Kasumi-1 (cell line): ENCODE measurements at places on chromosomes 6 and 20.

GRCh38 chr20:8335495-8336195, 203.6 kb downstream of the PLCB1 start:
- no peak for DNase-seq

DNA sequence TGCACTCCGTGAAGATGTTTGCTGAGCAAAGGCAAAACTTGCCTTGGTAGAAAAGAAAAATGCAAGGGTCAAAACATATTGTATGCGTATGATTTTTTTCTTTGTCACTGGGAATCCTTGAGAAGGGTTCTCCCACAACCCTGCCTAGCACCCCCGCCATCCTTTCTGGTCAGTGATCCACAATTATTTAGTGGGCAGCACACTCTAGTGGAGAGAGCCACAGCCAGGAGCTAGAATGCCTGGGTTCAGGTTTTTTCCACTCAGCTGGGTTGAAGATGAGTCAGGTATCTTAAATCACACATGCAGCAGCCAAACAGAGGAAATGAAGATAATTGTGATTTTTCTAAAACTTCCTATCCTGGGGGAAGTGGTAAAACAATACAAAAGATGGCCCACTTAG, 243.1 kb downstream of the PKHD1 start:
- no peak for DNase-seq

DNA sequence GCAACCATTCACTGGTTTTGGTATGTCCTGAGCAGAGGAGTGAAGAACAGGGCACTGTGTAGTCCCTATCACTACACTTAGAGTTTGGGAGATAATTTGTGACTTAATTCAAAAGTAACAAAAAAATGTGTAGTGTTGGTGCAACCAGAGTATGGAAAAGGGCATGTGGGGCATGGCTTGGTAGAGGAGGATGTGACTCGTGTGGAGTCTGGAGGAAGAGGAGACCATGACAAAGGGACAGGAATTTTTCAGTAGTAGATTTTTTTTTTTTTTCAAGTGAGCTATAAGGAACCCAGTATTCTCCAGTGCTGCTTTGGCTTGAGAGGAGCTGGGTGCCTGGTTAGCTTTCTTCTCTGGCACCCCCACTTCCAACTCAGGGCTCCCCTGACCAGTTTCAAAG, 5.1 kb downstream of the MTRES1 start:
- no peak for DNase-seq

GRCh38 chr6:24778121-24778520, 3.4 kb downstream of the GMNN start:
- DNase-seq: no peak

GRCh38 chr20:13953227-13953626, 37.2 kb downstream of the SEL1L2 start:
- DNase-seq: no peak

DNA sequence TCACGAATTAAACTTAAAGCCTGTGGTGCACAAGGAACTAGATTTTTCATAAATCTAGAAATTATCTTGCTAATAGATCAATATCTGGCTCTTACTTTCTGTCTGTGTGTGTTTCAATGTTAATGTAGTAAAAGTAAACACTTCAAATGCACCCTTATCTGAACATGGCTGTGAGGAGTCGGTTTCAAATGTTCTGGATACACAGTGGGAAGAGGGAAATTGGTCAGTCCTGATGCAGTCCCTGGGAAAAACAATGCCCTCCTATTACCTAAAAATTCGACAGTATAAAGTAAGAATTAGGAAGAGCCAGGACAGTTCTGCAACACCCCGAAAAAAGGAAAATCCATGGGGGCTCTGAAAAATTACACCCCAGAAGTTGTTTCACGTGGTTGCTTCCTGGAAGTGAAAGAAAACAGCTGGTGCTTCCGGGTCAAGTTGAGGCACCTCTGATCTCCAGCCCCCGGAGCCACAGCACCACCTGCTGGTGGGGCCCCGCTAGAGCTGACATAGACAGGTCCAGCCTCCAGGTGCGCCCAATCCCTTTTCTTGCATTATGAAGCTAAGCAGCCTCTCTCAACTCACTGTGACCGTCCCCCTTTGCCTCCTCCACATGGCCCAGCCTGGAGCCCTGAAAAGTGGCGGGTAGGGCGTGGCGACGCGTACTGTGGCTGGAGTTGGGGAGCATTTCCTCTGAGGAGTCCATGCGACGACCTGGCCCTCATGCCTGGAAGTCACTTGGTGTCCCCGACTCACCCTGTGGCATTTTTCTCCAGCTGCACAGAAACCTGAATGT, 8.3 kb downstream of the SEMG2 start:
- peak; percentile 11 for DNase-seq

DNA sequence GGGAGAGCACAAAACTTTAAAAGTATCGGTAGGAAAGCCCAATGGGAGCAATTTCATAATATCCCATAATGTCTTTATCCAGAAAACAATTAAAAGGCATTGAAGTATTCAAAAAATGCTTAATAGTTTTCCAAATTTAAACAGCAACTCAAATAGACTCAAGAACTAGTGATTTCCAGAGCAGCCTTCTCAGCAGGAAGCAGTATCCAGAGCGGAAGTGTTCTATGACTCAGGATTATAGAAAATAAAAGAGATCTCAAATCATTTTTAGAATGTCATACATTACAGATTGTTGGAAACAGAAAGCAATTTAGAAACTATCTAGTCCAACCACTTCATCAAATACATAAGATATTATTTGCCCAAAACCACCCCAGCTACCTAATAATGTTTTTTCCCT, 79.3 kb downstream of the COL12A1 start:
- DNase-seq: no peak

DNA sequence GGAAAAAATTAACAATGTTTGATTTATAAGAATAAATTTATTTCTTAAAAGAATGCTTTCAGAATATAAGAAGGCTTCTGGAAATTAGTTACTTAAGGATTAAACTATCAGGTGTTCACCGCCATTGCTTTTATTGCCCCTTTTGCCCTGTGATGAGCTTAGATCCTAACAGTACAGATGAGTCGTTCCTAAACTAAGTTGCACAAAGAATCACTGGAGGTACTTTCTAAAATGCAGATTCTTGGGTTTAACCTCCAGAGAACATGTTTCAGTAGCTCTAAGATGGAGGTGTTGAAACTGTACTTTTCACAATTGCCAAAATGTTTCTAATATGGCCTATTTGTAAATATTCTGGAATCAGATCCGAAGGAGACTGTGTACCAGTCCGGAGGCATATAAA, 211.9 kb downstream of the GMDS start:
- no peak for DNase-seq

DNA sequence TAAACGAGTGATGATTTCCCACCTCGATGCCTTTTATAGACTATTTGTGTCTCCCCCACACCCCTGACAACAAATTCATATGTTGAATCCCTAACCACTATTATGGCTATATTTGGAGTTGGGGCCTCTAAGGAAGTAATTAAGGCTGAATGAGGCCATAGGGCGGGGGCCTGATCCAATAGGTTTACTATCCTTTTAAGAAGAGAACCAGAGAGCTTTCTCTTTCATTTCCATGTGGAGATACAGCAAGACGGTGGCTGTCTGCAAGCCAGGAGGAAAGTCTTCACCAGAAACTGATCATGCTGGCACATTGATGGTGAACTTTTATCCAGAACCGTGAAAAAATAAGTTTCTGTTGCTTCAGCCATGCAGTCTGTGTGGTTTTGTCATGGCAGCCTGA, 38.9 kb upstream of the CLIC5 start:
- no peak for DNase-seq

GRCh38 chr6:102488729-102489128, 1095.2 kb downstream of the GRIK2 start:
- DNase-seq: peak; percentile 4

- peak; percentile 88 for DNase-seq
These were observed 28.1 kb downstream of the TOX2 start for GRCh38 chr20:43942667-43943285.

- peak; percentile 10 for DNase-seq
These were observed 5.6 kb upstream of the VNN2 start for GRCh38 chr6:132763269-132763668.

DNA sequence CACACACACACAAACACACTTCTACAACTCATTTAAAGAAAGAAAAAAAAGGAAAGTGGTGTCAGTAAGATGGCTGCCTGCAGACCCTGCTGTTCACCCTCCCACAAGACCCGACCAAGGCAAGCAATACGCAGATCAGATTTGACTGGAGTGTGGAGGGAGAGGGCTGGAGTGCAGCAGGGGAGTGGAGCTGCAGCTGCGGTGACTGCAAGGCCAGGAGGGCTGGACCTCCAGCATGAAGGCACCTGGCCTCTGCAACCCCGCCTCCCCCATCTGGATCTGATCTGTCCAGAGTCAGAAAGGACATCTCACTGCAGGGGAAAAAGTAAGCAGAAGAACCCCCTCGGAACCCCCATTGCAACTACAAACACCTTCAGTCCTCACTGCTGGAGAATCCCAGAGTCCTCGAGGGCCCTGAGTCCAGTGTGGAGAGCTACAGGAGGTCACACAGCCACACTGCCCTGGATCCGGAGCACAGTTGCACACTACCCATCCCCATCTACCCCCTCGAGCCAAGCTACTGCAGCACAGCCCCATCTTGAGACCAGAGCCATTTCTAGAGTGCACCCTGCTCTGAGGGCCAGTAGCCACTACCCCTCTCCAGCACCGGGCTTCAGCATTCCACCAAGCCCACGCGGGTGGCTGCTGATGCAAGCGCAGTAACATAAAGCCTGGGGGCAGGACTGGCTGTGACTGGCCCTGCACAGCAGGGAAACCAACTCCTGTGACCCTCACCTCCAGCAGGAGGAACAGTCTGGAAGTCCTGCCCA, 41.9 kb upstream of the SRSF6 start:
- DNase-seq: no peak

DNA sequence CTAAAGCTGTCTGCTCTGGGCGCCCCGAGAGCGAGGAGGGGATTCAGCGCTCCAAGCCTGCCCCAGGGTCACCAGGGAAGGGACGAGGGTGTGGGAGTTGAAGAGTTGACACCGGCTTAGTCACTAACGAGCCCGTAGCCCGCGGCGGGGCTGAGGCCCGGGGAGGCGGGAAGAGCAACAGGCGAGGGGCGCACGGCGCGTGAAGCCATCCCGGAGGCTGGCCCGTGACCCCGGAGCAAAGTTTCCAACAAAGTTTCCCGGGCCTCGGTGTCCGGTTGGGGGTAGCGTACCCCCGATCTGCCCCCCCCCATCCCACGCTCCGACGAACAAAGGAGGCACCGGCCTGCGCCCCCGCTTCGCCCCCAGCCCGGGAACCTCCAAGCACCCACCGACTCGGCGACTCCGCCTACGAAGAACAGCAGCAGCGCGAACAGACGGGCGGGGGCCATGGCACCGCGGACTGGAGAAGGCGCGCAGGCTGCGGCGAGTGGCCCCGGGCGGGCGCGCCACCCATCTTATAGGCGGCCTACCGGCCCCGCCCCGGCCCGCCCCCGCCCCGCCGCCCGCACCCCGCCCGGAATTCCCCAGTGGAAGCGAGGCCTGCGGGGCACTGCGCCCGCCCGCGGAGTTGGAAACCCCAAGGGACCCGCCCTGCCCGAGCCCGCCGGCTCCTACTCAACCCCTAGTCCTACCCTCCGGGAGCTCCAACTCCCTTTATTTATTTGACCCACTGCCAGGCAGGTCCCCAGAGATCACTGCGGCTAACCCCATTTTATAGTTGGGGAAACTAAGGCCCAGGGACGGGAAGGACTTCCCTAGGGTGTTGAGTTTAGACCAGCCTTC, at the start of gene SDC4:
SDC4 (minus strand) TSS at position 489 of the 843 bp plus-strand sequence; CDS start at position 449, 40 bp downstream.
- DNase-seq: no peak

- no peak for DNase-seq
These were observed 6.0 kb upstream of the VNN1 start for GRCh38 chr6:132719736-132720448.

DNA sequence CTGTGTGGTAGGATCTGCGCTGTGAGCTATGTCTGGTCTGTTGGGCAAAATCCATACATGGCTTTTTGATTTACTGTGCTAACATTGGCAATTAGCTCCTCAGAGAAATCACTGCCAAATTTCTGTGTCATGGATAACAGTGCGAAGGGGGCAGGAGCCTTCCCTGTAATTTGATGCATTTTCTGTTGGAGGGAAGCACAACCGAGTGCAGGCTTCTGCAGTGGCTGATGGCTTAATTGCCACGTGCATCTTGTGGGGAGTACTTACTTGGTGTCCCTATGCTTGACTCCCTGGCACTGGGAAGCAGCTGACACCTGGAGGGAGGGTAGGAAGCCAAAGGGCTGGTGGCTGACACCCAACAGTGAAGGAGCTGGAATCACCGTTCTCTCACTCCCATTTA, 99.3 kb upstream of the PROKR2 start:
- no peak for DNase-seq

GRCh38 chr6:25004357-25004756, 68.6 kb upstream of the RIPOR2 start:
- no peak for DNase-seq

DNA sequence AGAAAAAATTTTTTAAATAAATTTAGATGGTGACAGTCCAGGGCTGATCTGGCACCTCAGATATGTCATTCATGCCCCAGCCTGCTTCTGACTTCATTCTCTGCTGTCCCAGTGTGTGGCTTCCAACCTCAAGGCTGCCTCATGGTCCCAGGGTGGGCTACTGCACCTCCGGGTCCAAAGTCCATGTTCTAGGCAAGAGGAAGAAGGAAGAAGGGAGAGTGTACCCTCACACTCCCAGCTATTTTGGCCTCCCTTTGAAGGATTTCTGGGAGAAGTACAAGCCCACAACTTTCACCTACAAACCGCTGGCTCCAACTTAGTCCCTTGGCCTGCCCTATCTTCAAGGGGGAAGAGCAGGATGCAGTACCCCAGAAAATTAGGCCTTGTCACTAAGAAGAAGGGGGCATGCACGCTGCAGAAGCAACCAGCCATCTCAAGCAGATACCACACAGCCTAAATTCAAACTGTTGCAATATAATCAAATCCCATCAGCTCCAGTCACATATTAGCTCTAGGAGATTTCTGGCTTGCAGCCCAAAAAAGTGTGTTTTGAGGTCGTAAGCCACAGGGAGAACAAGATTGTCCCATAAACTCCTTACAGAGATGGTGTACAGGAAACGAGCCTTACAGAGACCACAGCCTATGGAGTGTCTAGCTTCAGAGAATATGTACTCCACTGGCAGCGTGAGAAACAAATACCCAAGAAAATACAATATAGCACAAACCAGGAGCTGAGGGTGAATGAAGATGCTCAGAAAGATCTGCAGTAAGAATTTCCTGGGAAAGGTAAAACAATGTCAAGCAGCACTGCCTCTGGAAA, 906 bp upstream of the BTN3A2 start:
- no peak for DNase-seq

GRCh38 chr20:50283370-50283769, 92.7 kb downstream of the CEBPB start:
- DNase-seq: no peak

GRCh38 chr20:31747640-31748039, 8.6 kb downstream of the TPX2 start:
- DNase-seq: no peak
